GM23338 (cell line): ENCODE measurements at places on chromosomes 7 and 10.

DNA sequence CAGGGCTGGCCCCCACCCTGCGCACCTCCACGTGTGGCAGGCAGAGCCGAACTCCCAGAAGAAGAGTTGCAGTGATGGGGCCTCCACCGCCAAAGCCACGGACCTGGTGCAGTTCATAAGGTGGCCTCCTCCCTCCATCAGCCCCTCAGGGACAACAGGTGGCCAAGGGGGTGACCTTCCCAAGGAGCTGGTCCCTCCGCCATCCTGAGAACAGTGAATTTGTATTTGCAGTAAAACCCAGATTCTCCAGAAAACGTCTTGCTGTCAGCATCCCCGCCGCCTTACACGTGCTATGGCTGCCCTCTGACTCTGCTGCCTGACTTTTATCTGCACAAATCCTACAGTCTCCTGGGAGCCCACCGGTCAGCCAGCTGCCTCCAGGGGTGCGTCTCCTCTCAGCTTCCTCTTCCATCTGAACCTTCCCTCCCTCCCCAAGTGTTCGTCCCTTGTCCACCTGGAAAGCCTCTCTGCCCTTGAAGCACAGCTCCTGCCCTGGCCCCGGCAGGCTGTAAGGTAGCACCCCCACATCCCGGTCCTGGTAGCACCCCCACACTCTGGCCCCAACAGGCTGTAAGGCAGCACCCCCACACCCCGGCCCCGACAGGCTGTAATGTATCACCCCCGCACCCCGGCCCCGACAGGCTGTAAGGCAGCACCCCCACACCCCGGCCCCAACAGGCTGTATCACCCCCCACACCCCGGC is 311.8 kb downstream of the PTPRN2 start:
- DNase-seq: no peak

DNA sequence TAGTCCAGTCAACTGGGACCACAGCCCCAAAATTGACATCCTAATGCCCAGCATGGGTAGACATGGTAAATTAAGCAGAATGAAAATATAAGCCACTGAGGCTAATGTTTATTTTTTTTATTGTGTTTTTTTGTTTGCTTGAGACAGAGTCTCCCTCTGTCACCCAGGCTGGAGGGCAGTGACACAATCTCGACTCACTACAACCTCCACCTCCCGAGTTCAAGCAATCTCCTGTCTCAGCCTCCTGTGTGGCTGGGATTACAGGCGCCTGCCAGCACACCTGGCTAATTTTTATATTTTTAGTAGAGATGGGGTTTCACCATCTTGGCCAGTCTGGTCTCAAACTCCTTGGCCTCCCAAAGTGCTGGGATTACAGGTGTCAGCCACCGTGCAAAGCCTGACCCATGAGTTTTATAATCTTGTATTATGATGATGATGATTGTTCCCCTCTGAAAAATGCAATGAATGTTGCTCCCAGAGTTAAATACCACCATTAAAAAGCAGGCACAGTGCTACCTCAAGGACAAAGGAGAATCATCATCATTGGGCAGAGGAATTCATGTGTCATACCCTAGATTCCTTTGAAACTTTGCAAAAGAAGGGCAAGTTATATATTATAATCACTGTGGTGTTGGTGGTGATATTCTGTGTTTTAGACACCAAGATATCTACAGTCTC is 228.0 kb downstream of the PARD3 start:
- DNase-seq: no peak

DNA sequence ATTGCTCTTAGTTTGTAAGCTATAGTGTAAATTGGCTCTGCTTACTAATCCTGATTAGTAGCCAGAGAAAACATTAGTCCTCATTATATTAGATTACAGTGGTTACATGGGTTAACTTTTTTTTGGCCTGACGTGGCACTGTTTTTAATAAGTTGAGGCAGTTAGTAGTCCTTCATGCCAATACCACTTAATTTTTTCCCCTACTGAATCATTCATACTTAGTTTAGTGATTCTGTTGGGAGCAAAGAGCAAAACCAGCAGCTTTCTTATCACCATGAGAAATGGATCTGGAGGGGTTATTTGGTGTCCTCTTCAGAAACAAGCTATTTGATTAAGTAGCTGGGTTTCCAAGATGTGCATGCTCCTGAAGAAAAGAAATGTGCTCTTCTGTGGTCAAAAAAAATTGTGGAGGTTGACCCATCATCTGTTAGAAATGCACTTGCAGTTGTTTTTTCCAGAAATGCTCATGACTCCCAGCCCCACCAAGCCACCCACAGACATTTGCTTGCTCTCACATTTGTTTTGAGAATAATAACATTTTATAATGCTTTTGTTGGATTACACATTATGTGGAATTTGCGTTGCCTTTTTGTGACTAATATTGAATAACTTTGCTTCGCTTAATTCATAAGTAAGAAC is 258.5 kb downstream of the HDAC9 start:
- DNase-seq: no peak

DNA sequence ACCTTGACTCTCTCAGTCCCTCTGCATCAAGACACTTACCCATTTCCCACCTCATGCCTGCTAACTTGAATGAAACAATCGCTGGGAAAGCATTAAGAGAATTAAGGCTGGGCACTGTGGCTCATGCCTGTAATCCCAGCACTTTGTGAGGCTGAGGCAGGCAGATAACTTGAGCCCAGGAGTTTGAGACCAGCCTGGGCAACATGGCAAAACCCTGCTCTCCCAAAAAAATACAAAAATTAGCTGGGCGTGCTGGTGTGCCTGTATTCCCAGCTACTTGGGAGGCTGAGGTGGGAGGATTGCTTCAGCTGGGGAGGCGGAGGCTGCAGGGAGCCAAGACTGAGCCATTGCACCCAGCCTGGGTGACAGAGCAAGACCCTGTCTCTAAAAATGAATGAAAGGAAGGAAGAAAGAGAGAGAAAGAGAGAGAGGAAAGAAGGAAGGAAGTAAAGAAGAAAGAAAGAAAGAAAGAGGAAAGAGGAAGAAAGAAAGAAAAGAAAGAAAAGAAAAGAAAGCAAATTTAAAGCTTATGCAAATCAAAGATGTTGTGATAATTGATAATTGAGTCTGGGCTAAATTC is 646 bp downstream of the SERPINE1 start:
- no peak for DNase-seq

DNA sequence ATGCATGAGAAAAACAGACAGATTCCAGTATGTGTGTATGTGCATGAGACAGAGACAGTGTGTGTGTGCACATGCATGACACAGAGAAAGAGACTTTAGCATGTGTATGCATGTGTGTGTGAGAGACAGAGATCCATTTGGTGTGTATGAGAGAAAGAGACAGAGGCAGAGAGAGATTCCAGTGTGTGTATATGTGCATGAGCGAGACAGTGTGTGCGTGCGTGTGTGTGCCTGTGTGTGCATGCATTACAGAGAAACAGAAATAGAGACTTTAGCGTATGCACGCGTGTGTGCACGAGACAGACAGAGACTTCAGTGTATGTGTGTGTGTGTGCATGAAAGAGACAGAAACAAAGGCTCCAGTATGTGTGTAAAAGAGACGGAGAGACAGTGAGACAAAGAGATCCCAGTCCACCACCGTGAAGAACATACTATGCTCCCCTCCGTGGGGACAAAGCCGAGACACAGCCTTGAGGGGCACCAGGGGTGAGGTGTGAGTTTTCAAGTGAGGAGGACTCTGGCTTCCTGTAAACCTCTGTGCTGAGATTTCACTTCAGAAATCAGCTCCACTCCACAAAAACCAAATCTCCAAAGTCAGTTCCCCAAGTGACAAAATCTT is 188.9 kb downstream of the GRID1 start:
- DNase-seq: no peak

GRCh38 chr10:100553929-100554328 is 18.2 kb downstream of the HIF1AN start:
- DNase-seq: no peak

- DNase-seq: no peak
These were observed 17.9 kb downstream of the SEMA3A start for GRCh38 chr7:84176716-84177115.

DNA sequence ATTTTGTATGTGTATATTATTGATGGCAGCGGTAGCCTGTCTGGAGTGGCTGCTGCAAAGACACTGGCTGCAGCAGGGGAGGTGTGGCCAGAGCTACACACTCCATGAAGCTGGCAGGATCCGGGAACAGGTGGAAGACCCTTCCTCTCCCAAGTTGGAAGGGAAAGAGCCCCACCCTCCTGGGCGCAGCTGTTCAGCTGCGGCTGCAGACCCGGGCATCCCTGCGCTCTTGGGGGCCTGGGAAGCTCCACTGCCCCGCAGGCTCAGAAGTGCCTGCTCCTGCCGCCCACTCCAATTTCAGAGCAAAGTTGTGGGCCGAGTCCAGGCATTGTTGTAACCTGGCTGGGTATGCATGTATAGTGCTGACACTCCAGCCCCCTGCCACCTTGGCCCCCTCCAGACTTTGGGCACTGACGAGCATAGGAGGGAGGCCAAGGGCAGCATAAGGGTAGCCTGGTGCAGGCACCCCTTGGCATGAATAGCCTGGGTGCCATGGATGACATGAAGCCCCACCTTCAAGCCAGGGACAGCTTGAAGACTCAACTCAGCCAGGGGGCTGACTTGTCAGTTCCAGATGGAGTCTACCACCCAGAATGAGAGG is 90.7 kb upstream of the TMEM168 start:
- no peak for DNase-seq
